Activated naive CD8-positive, alpha-beta T cell treated with anti-CD3 and anti-CD28 coated beads, Interleukin-2, amount 10 ng/mL, durations not matched to agents 7 days and 5 days (primary cell): ENCODE measurements at places on chromosomes 4 and X. TPM values are rescaled to one million over a fixed set of nuclear protein-coding genes. Genes with fewer than 3 reads are reported as not detected.

The CLIC2 gene
- total RNA-seq: 0.79 TPM

GRCh38 chr4:9608300-9608699 is 164.1 kb downstream of the DEFB131A start:
- DNase-seq: no peak

DNA sequence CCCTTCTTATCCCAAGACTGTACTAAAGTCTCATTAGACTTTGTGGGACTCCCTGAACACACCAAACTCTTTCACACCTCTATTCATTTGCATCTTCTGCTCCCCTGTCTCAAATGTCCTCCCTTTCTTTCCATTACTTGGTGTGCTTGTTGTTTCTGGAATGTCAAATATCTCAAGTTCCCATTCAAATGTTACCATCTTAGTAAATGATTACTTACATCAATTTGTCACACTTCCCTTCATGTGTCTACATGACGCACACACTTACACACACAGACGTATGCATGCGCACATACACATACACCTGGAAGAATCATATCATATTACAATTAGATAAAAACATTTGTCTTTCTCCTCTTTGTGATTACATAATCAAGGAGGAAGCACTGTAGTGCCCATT is 210.8 kb upstream of the TEX13C start:
- no peak for DNase-seq

DNA sequence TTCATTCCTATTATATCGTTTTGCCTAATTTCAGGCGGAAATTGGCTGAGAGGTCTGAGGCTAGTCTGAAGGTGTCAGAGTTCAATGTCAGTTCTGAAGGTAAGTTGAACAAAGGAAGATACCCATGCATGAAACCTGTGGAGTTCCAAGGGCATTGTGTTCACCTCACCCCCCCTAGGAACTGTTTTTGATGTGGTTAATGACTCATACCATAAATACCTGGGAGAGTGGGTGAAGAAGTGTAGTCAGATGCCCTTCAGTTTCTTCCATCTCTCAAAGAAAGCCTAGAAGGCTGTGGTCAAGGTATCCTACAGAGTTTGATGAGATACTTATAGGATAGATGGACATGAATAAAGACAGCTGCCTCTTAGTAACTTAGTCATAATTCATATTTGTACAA is 2.7 kb downstream of the UTP14A start:
- DNase-seq: no peak

DNA sequence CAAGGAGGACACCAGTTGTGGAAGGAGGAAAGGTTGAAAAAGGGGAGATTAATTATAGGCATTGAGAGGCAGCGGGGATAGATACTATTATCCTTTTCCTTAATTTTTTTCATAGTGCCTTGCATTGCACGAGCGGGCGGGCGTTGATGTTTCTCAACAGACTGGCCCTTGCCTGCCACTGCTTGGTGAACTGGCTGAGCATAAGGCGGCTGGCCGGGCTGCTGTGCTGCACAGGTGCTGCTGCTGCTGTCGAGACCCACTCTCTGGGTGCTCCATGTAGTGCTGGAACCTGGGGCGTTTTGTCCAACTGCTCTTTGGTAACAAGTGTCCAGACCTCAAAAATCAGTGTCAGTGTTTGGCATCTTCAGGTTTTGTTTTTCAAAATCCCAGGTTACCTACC is 83.3 kb upstream of the PAQR3 start:
- DNase-seq: no peak

DNA sequence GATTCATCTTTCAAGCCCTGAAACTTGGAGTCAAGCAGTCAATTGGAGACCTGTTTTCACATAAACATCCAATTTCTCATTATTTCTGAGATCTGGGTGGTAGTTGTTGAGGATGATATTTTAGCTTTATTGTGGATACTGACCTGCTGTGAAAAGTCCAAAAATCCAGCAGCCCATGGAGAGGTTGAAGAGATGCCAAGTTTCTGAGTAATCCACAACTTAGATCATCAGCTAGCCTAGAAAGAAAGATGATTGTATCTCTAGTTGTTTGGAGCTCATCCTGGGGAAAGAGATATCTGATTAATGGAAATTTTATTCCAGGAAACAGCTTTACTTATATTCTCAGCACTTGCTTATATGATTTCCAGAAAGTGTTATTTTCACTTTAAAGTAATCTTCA is 48.6 kb upstream of the DCX start:
- DNase-seq: no peak

- DNase-seq: no peak
Observed at GRCh38 chr4:124904723-124905388, 192.3 kb upstream of the ANKRD50 start.

DNA sequence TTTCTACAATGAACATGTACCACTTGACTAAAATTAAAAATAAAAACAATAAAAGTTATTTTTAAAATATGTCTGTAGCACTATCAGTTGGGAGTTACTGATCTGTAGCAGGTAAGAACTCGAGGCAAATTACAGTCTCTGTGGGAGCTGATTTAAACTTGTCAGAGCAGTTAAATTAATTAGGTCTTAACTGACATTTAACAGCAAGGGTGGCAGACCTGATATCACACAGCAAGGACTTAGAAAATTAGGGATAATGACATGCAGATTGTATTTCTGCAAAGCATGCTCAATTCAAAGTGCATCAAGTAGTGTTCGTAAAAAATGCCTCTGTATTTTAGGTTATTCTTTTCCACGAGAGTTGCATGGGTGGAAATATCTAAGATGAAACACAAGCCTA is 208.9 kb downstream of the SPATA18 start:
- no peak for DNase-seq
